Activated CD4-positive, alpha-beta T cell treated with anti-CD3 and anti-CD28 coated beads, Interleukin-10, Interleukin-2, amounts not matched to agents 100 ng/mL and 50 ng/mL, durations not matched to agents 16 hours and 8 hours (primary cell): ENCODE measurements at places on chromosomes 11 and 22.

- no peak for DNase-seq
Measured at GRCh38 chr11:66844496-66845142, 1.4 kb downstream of the RCE1 start.

- DNase-seq = no peak
Measured at GRCh38 chr11:18739685-18740084, 13.7 kb upstream of the IGSF22 start.

- DNase-seq = no peak
Measured at GRCh38 chr11:72741849-72742512, 10.2 kb downstream of the ARAP1 start.

DNA sequence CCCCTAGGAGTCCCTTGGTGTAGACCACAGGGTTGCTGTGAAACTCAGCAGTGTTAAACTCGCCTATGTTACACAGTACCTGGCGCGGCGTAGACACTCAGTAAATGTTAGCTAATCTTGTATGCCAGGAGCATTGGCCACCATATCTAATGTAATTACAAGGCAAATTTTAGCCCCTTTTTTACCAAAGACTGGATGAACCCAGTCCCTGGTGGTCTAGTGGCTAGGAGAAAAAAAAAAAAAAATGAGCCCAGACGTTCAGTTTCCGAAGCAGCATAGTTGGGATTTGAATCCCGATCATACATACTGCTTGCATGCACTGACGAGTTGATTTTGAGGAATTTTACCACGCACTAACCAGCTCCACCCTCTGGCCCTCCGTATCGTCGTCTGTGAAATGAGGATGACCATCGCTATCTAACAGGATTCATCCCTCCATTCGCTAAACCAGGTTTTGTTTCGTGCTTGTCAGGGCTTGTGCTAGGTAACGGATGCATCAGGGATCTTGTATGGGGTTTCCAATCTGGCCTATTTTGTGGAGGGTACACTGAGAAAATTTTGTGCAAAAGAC is 688 bp downstream of the PTS start:
- DNase-seq = no peak

DNA sequence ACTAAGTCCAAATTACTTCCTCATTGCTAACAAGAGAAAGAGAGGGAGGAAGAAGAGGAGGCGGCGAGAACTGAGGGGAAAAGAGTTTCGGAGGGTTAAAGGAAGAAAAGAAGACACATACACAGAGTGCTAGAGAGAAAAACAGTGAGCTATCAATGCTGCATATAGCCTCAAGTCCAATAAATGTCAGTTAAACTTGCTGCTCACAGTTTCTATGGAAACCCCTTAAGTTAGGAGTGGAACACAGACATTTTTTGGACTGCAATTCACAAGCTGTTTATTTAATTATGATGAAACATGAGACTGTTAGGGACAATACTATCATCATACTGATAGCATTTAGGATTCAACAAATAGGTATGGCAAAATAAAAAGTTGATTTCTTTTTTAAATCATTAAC is 1320.4 kb downstream of the LRRC4C start:
- DNase-seq = no peak

- DNase-seq = no peak
Measured at GRCh38 chr22:50171319-50171964, 911 bp downstream of the PANX2 start.

DNA sequence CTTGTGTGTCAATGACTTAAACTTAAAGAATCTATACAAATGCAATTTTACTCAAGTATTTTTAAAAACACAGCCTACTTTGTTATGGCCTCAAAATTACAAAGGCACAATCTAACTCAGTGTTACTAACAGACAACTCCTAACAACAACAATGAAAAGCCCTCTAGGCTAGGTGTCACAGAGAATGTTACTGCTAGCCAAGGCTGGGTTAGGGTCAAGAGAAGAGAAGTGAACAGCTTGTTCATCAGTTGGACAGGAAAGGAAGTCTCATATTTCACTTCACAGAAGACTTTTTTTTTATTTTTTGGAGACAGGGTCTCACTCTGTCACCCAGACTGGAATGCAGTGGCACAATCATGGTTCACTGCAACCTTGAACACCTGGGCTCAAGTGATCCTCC is 26.0 kb downstream of the CLDN25 start:
- DNase-seq = no peak

- no peak for DNase-seq
Measured at GRCh38 chr22:44118645-44119315, 61.9 kb upstream of the PARVG start.

- DNase-seq = peak; percentile 16
Measured at GRCh38 chr22:42116848-42117424, 13.7 kb downstream of the CYP2D6 start.

GRCh38 chr11:30567120-30567519 is 19.0 kb downstream of the MPPED2 start:
- DNase-seq = no peak

- DNase-seq = no peak
Measured at GRCh38 chr11:109088086-109088485, 333.9 kb upstream of the C11orf87 start.

GRCh38 chr11:89458716-89459115 is 32.5 kb downstream of the NOX4 start:
- DNase-seq = no peak

GRCh38 chr11:65574109-65574810 is 1.6 kb upstream of the EHBP1L1 start:
- peak; percentile 98 for DNase-seq

GRCh38 chr22:38700270-38700788 is 414 bp downstream of the JOSD1 start:
- no peak for DNase-seq

DNA sequence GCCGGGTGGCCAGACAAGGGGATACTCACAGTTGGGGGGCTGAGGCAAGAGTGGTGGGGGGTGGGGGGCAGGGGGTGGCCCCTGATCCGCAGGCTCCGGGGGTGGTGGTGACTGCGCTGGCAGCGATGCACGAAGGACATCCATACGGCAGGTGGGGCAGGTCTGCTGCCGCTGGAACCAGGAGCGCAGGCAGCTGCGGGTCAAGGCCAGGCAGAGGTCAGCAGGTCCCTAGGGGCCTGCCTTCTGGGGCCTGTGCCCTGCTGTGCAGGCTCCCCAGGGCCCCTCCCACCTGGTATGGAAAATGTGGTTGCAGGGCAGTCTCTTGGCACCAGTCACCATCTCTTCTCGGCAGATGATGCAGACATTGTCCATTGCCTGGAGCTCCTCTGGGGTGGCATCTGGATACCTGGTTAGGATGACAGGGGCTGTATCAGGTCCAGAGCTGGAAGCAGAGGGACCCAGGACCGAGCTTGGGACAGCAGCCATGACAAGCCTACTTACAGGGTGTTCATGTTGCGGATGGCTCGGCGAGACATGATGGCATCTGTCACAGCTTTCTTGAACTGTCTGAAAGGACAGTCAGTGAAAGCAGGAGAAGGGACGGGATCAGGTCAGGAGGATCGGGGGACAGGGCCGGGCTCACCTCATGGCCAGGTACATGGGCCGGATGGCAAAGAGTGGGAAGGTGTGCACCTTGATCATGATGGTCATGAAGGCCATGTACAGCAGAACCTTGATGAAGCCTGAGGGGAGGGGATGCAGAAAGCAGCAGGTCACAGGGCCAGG is 3.5 kb downstream of the SYVN1 start:
- no peak for DNase-seq

DNA sequence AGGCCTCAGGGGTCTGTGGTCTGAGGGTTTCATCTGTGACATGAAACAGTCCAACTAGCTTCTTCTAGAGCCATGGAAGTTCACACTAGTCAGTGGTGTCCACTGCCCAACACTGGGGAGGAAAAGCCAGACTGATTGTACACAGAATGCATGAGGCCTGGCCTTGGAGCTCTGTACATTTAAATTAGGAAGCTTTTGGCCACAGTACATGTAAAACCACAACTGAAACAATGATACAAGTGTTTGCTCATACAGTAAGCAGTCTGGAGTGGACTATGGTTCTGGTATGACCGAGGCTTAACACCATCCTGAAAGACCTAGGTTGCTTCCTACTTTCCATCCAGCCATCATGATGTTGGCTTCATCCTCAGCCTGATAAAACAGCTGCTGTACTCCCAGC is 73.8 kb upstream of the SESN3 start:
- DNase-seq = no peak

DNA sequence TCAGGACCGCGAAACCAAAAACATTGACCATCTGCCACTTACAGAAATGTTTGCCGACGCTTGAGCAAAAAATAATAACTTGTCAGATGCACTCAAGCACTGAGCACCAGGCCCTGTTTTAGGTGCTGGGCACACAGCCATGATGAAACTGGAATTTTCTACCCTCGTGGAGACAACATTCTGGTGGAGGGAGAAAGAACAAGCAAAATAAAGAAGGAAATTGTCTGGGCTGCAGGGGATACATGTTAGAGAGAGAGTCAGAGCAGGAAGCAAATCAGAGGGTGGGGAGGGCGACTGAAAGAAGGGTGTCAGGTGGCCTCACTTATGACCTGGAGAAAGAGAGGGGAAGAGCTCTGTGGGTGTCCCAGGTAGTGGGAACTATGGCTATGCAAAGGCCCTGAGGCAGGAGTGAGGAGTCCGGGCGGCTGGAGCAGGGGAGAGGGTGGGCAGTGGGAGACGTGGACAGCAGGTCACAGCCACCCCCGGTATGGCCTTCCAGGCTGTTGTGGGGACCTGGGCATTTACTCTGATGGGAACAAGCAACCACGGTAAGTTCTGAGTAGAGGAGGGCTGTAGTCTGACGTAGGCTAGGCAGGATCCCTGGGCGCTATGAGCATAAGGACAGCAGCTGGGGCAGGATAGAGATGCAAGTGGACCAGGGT is 78.8 kb downstream of the MYEOV start:
- DNase-seq = no peak

GRCh38 chr11:75810637-75811390 is 4.2 kb upstream of the UVRAG start:
- DNase-seq = no peak

DNA sequence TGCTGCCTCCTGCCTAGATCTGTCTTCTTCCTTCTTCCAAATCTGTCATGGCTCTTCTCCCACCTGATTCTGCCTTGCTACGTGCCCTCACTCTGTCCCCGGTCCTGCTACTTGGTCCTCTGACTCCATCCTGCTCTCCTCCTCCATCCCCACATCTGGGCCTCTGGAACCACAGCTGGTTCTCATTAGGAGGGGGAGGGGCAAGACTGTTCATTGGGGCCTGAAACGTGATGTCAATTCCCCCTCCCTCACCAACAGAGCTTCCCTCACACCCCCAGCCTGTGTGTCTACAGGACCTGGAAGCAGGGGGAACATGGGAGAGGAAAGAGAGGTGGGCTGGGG is 9.1 kb downstream of the DCHS1 start:
- no peak for DNase-seq

DNA sequence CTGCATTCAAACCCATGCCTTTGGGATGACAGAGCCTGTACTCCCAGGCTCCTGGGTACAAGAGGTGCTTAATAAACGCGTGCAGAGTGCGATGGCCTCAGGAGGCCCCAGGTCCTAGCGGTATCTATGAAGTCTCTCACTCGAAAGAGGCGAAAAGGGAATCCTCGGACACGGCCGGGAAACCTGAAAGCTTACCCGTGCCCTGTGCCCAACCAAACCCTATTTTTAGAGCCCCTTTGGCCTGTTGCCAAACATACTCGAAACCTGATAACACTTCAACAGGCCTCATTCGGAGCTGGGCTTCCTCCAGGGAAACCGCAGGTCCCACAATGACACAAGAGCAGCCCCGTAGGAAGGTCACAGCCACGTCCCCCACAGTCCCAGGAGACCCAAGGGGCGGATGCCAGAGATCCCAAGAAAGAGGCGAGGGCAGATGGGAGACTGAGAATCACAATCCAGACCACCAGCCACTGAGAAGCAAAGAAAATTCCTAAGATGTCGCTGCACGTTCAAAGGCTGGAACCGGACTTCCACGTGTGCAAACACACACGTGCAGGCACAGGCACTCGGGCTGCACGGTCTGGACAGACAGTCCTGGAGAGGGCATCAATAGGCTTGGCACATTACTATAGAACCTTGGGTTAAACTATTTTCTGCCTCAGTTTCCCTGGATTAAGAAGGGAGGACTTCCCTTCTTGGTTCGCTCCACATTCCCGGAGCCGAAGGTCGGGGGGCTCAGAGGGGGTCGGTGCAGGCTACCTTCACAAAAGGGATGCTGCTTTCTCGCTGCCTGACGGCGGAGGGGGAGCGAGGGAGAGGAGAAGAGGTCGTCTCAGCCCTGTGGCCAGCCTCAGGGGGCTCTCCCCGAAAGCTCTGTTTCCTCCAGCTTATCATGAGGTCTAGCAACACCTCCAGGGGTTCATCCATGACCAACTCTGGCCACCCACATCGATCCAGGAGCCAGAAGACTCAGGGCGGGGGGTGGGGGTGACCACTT is 8.2 kb downstream of the PDGFB start:
- peak; percentile 70 for DNase-seq

DNA sequence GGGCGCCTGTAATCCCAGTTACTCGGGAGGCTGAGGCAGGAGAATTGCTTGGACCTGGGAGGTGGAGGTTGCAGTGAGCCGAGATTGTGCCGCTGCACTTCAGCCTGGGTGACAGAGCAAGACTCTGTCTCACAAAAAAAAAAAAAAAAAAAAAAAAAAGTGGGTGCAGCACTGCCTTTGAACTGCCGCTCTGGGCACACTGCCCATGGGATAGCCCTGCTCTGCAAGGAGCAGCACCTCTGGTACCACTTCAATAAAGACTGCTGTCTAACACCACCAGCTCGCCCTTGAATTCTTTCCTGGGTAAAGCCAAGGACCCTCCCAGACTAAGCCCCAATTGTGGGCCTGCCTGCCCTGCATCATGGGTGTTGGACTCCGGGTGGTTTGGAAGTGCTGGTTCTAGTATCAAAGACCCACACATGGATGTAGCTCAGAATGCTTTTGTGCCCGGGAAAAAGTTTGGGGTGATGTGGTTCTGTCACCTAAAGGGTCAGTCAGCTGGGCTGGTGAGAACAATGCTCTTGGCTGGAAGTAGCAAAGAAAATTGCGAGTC is 444.3 kb downstream of the TBC1D22A start:
- no peak for DNase-seq

GRCh38 chr11:101158119-101158518 is 28.5 kb upstream of the PGR start:
- no peak for DNase-seq

- DNase-seq = peak; percentile 13
Measured at GRCh38 chr11:6523253-6523652, 26.2 kb downstream of the DNHD1 start.

DNA sequence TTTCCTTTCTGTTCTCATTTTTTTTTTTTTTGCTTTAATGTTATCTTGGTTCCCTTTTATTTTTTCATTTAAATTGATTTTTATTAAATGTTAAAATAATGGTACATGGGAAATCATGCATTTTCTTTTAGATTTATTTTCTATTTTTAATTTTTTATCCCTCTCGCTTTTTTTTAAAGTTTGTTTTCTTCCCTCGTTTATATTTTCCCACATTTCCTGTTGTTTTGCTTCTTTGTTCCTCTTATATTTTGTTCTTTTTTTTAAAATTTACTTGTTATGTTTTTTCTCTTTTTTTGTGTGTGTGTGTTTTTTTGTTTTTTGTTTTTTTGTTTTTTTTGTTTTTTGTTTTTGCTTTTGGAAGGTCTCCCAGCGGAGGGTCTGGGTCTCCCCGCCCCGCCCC is 34.9 kb upstream of the EIF3D start:
- DNase-seq = no peak
